ENCODE measurements at places on chromosomes 1 and 21.

DNA sequence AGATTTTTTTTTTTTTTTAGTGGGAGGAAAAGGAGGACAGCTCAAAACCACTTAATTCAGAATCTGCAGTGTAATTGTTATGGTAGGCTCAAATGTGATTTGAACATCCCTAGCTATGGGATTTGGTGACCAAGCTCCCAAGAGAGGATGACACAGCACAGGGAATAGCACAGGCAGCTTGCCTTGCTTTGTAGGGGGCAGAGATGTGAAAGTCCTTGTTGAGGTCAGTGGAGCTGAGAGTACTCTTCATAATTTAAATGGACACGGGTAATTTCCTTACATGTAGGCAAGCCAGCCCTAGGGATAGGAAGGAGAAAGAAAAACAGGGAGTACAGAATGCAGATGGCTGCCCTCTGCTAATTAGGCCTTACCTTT, 3.2 kb upstream of the UCK2 start:
- no peak for DNase-seq

GRCh38 chr1:205993068-205993467, 10.1 kb downstream of the RAB7B start:
- DNase-seq: no peak

GRCh38 chr21:45001134-45002095, 61.6 kb downstream of the SLX9 start:
- DNase-seq: no peak

DNA sequence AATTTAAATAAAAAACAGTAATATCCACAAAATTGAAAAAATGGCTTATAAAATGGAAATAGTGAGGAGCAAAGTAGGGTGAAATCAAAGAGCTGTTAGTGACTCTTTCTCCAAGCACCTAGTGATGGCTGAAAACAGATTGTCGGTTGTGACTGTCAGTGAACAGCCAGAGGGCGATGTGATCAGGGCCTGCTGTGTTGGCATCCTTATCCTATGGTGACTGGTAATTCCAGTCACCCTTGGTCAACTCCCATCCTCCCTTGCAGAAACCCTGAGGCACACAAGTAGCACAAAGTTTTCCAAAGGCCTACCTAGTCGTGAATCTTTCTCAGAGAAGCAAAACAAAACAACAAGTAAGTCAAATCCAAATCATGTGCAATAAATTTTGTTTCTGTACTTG, 599.8 kb upstream of the CXADR start:
- DNase-seq: no peak

DNA sequence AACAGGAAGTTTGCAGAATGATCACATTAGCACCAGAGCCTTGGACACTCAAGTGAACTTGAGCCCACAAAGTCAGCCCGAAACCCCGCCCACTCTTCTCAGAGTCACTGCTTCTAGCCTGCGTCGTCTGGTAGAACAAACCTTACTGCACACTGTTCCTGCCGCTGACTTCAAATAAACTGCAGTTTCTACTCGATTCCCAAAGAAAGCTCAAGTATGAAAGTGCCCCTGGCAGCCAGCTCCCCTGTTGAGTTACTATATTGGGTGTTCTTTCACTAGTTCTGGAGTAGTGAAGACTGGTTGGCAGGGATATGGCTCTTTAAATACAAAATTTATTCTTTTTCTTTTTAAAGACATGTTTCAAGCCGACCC, 164.7 kb downstream of the GALNT2 start:
- DNase-seq: no peak
